Cortex of kidney (tissue), 1 donor: ENCODE measurements at places on chromosomes 2 and 18.

- no peak for DNase-seq
Measured at GRCh38 chr2:117935456-117935855, 78.4 kb downstream of the CCDC93 start.

DNA sequence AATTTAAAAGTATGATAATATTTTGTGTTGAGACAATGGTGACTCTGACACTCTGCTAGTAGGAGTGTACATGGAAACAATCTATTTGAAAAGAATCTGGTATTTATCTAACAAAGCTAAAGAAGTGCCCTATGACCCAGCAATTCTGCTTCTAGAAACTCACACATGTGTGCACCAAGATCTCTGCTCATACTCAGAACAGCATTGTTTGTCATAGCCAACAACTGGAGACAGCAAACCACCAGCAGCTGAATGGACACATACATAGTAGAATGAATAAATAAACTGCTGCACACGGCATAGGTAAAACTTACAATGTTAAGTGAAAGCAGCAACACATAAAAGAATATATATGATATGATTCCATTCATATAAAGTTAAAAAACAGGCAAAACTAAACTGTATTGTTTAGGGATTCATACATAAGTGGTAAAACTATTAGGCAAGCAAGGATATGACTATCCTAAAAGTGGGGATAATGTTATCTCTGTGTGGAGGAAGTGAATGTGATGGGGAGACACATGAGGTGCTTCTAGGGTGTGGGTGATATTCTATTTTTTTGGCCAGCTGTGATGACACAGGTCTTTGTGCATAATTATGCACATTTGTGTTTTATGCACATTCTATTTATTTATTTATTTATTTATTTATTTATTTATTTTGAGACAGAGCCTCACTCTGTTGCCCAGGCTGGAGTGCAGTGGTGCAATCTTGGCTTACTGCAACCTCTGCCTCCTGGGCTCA lies 71.1 kb downstream of the RFTN2 start:
- DNase-seq: no peak

DNA sequence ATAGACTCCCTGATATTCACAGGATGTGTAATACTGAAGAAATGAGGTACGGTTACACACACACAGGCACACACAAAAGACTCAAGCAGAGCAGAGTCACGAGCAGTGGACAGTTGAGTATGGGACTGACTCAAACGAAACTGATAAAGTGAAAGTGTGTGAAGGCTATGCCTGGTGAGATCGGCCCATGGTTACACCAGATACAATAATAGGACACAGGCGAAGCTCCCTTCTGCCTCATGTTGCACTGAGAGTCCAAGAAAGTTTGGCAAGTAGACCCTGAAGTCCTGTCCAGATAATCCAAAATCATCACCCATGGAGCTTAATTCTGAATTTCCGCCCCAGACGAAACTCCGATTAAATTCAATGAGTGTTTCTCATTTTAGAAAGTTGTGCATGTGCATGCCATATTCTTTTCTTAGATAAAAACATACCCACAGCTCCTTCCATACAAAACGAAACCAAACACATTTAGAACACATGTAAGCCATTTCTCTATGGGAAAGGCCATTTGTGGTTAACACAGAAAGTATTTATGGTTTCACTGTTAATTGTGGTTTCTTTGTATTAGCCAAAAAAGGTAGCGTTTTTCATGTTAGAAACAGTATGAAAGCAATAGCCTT lies 567.6 kb downstream of the PLCL1 start:
- no peak for DNase-seq

DNA sequence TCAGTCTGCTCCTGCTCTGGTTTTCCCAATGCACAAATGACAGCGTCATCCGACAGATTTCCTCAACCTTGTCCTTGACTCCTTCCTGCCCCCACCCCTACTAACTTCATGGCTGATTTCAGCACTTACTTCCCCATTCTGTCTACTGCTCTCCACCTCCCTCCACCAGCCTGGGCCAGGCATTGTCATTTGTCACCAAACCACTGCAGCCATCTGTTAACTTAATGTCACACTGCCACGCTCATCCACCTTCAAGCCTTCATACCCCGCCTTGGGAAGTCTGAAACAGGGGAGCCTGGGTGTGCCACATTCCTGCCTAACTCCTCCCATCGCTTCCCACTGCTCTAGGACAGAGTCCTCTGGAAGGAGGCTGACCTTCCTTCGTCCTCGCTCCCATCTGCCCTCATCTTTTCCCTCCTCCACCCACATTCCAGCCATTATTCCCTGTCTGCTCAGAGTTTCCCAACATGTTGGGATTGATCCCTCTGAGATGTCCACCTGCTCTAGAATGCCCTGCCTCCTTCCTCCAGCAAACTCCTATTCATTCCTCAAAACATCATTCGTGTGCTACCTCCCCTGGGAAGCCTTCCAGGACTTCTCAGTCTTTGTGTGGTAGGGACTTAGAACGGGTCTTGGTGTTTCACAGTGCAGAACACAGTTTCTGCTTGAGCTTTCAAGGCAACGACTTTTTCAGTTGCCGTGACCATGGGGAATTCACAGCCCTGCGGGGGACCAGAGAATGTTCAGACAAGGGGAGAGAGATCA lies 42.2 kb upstream of the SMAD7 start:
- no peak for DNase-seq

GRCh38 chr2:201109186-201109585 lies 6.8 kb upstream of the CFLAR start:
- no peak for DNase-seq
